ENCODE measurements at places on chromosomes 6 and 20. TPM values are rescaled to one million over a fixed set of nuclear protein-coding genes. Genes with fewer than 3 reads are reported as not detected.

GRCh38 chr6:29552512-29553051 is 7.0 kb downstream of the UBD start:
- H3K36me3 ChIP-seq: no peaks in the 10 kb centered on the region
- H3K4me3 ChIP-seq: no peak overlapping the region
- H3K4me1 ChIP-seq: no peaks in the 10 kb centered on the region

DNA sequence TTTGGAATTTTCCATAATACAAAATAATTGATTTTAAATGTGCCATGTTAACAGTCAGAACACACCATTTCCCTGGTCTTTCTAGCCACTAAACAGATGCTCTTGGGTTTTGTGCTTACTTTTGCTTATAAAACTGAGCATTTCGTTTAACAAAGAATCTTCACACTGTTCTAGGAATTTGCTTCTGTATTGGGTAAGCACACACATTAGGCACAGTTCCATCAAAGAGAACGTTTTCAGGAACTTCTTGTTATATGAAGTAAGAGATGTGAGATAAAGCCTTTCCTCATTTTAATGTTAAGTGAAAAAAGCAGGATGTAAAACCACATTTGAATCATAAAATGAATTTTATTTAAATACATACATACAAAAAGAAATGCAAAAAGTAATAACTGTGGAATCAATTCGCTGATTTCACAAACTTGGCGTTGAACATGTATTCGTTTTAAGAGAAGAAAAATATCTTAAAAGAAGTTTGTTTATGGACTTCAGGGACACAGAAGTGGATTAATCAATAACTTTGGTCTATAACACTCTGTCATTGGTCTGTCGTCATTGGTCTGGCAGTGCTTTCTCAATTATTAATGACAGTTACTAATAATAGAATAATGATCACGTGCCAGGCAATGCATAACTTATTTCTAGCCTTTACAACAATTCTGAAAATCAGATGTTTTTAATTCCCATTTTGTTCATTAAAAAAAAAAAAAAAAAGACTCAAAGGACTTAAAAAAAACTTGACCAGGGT is 199.9 kb upstream of the PRDM1 start:
- no peaks in the 10 kb centered on the region for H3K4me1 ChIP-seq
- no peaks in the 10 kb centered on the region for H3K27me3 ChIP-seq
- H3K4me3 ChIP-seq: no peak overlapping the region
- H3K27ac ChIP-seq: no peak overlapping the region
- no peak for DNase-seq

- H3K27ac ChIP-seq: peak overlapping the region; percentile 83
- peaks cover 68% of the 10 kb centered on the region for H3K4me1 ChIP-seq
- DNase-seq: no peak
- no peaks in the 10 kb centered on the region for H3K36me3 ChIP-seq
- no peaks in the 10 kb centered on the region for H3K27me3 ChIP-seq
- H3K4me3 ChIP-seq: no peak overlapping the region
Measured at GRCh38 chr6:157528931-157529653, 148.1 kb downstream of the ZDHHC14 start.

DNA sequence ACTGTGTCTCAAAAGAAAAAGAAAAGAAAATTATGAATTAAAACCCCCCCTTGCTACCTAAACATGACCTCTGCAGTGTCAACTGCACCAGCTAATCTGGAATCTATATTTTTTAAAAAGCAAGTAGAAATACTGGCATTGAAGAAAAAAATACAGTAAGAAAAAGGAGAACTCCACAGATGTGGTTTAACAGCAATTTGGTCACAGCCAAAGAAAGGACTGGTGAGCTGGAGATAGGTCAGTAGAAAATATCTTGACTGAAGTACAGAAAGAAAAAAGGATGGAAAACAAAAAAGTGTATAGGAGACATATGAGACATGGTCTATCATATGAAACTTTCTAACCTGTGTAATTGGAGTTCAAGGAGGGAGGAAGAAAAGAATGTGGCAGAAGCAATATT is 44.1 kb upstream of the ERVFRD-1 start:
- H3K4me3 ChIP-seq: no peak overlapping the region
- H3K4me1 ChIP-seq: no peaks in the 10 kb centered on the region

- H3K27ac ChIP-seq: no peak overlapping the region
- H3K36me3 ChIP-seq: no peaks in the 10 kb centered on the region
- H3K4me1 ChIP-seq: no peaks in the 10 kb centered on the region
- H3K27me3 ChIP-seq: no peaks in the 10 kb centered on the region
Measured at GRCh38 chr20:14631011-14631410, 293.6 kb upstream of the FLRT3 start.

DNA sequence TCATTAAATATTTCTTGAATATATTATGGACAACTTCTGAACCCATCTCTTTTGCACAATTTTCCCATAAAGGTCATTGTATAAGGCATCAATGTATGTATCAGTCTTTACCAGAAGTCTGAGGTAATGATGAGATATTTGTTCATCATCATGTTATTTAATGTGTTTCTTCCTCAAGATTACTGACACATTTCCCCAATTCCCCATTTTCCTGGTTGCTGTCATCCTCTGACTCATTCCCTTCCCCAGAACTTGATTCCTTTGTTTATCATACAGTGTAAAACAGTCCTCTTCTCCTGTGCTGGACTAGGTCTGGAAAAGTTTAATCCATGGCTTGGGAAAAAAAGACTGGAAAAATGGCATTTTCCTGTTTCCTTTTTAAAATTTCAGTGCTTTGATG is 107.9 kb upstream of the FLRT3 start:
- H3K36me3 ChIP-seq: no peaks in the 10 kb centered on the region
- H3K4me1 ChIP-seq: no peaks in the 10 kb centered on the region
- DNase-seq: no peak
- no peaks in the 10 kb centered on the region for H3K27me3 ChIP-seq

DNA sequence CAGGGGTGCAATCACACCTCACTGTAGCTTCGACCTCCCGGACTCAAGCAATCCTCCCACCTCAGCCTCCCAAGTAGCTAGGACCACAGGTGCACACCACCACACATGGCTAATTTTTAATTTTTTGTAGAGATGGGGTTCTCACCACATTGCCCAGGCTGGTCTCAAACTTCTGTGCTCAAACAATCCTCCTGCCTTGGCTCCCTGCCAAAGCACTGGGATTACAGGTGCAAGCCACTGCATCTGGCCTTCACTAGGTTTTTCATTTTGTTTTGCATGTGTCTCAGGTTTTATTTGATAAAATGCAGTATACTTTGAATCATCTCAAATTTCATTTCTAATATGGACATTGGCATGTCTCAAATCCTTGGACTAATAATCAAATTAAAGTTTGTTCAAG is 98.7 kb downstream of the SLC16A10 start:
- H3K4me3 ChIP-seq: no peak overlapping the region
- DNase-seq: no peak
- H3K27ac ChIP-seq: no peak overlapping the region
- H3K4me1 ChIP-seq: peaks cover 4% of the 10 kb centered on the region
- no peaks in the 10 kb centered on the region for H3K27me3 ChIP-seq
- H3K36me3 ChIP-seq: no peaks in the 10 kb centered on the region

DNA sequence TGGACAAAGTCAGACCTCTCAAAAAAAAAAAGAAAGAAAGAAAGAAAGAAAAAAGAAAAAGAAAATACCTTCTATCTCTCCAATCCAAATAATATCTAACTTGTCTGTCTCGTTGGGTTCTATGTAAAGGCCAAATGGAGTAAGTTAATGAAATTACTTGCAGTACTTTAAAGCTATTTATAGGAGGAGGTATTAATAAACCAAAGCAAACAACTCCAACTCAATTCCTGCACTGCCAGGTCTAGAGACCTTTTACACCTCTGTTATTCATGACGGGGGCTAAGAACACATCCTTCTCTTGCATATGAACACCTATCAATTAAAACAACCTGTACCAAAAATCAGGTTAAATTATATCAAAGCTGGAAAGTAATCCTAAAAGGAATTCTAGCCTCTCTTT is 80.6 kb downstream of the MAP3K5 start:
- no peaks in the 10 kb centered on the region for H3K27me3 ChIP-seq
- no peak overlapping the region for H3K27ac ChIP-seq
- no peaks in the 10 kb centered on the region for H3K4me1 ChIP-seq

GRCh38 chr6:112429226-112429625 is 82.1 kb downstream of the RFPL4B start:
- no peaks in the 10 kb centered on the region for H3K4me1 ChIP-seq
- H3K4me3 ChIP-seq: no peak overlapping the region
- no peaks in the 10 kb centered on the region for H3K36me3 ChIP-seq
- no peak for DNase-seq
- no peak overlapping the region for H3K27ac ChIP-seq
- no peaks in the 10 kb centered on the region for H3K27me3 ChIP-seq

GRCh38 chr6:157486572-157486971 is 105.6 kb downstream of the ZDHHC14 start:
- no peak overlapping the region for H3K4me3 ChIP-seq
- H3K27me3 ChIP-seq: no peaks in the 10 kb centered on the region
- H3K36me3 ChIP-seq: no peaks in the 10 kb centered on the region
- no peak for DNase-seq

DNA sequence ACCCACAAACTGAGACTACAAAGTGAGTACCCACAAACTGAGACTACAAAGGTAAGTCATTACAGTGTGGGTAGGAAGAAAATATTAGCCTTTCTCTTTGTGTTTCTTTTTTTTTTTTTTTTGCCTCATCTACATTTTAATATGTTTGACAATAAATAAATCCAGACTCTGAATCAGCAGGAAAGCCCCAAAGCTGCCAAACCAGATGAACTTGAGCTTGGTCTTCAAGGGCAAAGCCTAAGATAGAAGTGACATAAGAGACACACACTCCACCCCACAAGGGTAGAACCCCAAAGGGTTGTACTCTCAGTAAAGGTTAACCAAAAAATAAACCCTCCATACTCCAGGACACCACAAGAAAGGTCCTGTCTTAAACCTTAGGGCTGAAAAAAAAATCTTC is 326.8 kb upstream of the ARID1B start:
- H3K27ac ChIP-seq: no peak overlapping the region
- no peaks in the 10 kb centered on the region for H3K36me3 ChIP-seq
- H3K4me3 ChIP-seq: no peak overlapping the region
- H3K4me1 ChIP-seq: no peaks in the 10 kb centered on the region
- H3K27me3 ChIP-seq: no peaks in the 10 kb centered on the region

- no peaks in the 10 kb centered on the region for H3K27me3 ChIP-seq
- no peak overlapping the region for H3K4me3 ChIP-seq
- peaks cover 7% of the 10 kb centered on the region for H3K36me3 ChIP-seq
- no peak overlapping the region for H3K27ac ChIP-seq
- no peak for DNase-seq
Measured at GRCh38 chr6:34275128-34275804, 26.5 kb upstream of the SMIM29 start.

DNA sequence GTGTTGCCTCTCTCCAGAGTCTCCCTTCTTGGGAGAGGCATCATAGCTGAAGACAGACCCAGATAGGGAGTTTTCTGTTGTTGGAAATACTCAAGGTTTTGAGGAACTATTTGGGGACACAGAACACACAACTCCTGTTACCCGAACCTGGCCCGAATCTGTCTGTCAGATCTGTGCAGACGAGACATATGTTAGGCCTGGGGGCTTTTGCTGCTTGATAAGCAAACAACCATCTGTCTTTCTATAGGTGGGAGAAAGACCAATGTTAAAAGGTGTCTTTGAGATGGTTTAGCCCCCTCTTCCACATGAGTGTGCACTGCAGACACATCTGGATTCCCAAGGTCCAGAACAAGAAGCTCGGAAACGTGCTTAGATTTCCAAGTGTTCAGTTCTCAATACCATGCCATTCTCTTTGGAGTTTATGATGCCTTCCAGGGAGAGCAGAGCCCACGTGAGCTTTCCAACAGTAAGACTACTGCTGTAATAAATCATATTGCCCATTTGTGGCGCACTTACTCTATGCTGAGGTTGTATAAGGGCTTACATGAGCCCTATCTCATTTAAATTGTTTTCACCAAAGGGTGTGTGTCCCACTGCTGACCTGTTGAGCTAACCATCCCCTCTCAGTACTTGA is 3.8 kb upstream of the STX16 start:
- no peaks in the 10 kb centered on the region for H3K27me3 ChIP-seq
- DNase-seq: no peak
- H3K4me1 ChIP-seq: no peaks in the 10 kb centered on the region
- H3K36me3 ChIP-seq: no peaks in the 10 kb centered on the region

- H3K4me1 ChIP-seq: no peaks in the 10 kb centered on the region
- no peak overlapping the region for H3K27ac ChIP-seq
- H3K36me3 ChIP-seq: no peaks in the 10 kb centered on the region
- H3K27me3 ChIP-seq: no peaks in the 10 kb centered on the region
Measured at GRCh38 chr6:120237221-120237620, 887.7 kb upstream of the MAN1A1 start.

GRCh38 chr6:34416877-34417371 is 8.9 kb downstream of the RPS10 start:
- peaks cover 32% of the 10 kb centered on the region for H3K36me3 ChIP-seq

- H3K4me1 ChIP-seq: no peaks in the 10 kb centered on the region
- H3K27me3 ChIP-seq: no peaks in the 10 kb centered on the region
- H3K4me3 ChIP-seq: no peak overlapping the region
Measured at GRCh38 chr6:12482386-12483375, 192.5 kb downstream of the EDN1 start.

- no peak overlapping the region for H3K27ac ChIP-seq
- H3K36me3 ChIP-seq: peaks cover 9% of the 10 kb centered on the region
- H3K27me3 ChIP-seq: no peaks in the 10 kb centered on the region
- no peaks in the 10 kb centered on the region for H3K4me1 ChIP-seq
- DNase-seq: no peak
Measured at GRCh38 chr20:45938727-45939438, 4.4 kb downstream of the PCIF1 start.

DNA sequence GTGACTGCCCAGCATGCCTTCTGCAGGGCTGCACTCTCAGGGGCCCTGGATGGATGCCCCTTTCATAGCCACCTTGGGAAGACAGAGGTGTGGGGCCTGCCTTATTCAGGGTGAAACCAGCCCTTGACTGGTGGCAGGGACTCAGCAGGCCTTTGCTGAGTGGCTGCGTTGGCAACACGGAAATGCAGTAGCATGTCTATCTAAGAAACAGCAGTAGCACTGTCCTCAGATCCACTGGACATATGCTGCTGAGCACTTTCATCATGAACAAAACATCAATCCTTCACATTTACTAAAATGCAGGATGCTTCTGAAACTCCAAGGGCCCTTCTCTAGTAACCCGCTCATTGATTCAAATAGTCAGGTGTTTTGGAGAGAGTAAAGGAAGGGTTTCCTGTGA is 4.9 kb upstream of the TBXT start:
- no peak for DNase-seq
- H3K27me3 ChIP-seq: peaks cover 3% of the 10 kb centered on the region
- H3K4me3 ChIP-seq: no peak overlapping the region
- H3K36me3 ChIP-seq: no peaks in the 10 kb centered on the region

DNA sequence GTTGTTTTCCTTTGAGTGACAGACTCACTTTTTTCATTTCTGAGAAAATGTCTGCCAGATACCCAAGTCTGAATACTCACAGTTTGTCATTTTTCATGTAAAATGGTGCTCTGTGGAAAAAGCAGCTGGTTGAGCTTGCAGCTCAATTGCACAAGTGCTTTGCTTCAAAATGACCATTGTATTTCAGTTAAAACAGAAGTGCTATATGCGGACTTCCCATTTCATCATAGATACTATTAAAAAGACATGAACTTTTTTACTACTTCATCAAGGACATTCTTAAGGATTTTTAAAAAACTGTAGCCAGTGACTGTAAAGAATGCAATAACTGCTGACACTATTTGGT is 61.5 kb downstream of the KCNS1 start:
- H3K36me3 ChIP-seq: no peaks in the 10 kb centered on the region
- H3K27me3 ChIP-seq: no peaks in the 10 kb centered on the region
- no peak overlapping the region for H3K4me3 ChIP-seq
- no peak overlapping the region for H3K27ac ChIP-seq

The FOXQ1 gene
- 0.28 TPM for polyA plus RNA-seq

The PDE7B gene
- polyA plus RNA-seq: 1.5 TPM

The CCN6 gene
- polyA plus RNA-seq: 0.54 TPM

The PCNA gene
- polyA plus RNA-seq: 14.1 TPM

Data from liver (tissue), 10 donors.